ENCODE measurements at places on chromosomes 7 and 10. TPM values are rescaled to one million over a fixed set of nuclear protein-coding genes. Genes with fewer than 3 reads are reported as not detected.

GRCh38 chr10:110860576-110861241 is 11.0 kb upstream of the PDCD4 start:
- H3K27ac ChIP-seq, result no peak overlapping the region
- H3K27me3 ChIP-seq, result no peaks in the 10 kb centered on the region
- H3K36me3 ChIP-seq, result no peaks in the 10 kb centered on the region

GRCh38 chr10:77428691-77429395 is 208.8 kb downstream of the KCNMA1 start:
- DNase-seq, result peak; percentile 26
- H3K36me3 ChIP-seq, result no peaks in the 10 kb centered on the region
- no peak overlapping the region for H3K27ac ChIP-seq
- H3K27me3 ChIP-seq, result no peaks in the 10 kb centered on the region
- H3K4me3 ChIP-seq, result no peak overlapping the region

- no peaks in the 10 kb centered on the region for H3K27me3 ChIP-seq
- peaks cover 15% of the 10 kb centered on the region for H3K4me1 ChIP-seq
- no peak for DNase-seq
- H3K4me3 ChIP-seq, result no peak overlapping the region
Measured at GRCh38 chr7:129161524-129162225, 17.2 kb downstream of the TSPAN33 start.

- peaks cover 4% of the 10 kb centered on the region for H3K36me3 ChIP-seq
- peak overlapping the region; percentile 81 for H3K27ac ChIP-seq
- H3K27me3 ChIP-seq, result no peaks in the 10 kb centered on the region
- H3K4me3 ChIP-seq, result no peak overlapping the region
- peaks cover 25% of the 10 kb centered on the region for H3K4me1 ChIP-seq
- peak; percentile 58 for DNase-seq
Measured at GRCh38 chr7:55086413-55087201, 67.8 kb downstream of the EGFR start.

DNA sequence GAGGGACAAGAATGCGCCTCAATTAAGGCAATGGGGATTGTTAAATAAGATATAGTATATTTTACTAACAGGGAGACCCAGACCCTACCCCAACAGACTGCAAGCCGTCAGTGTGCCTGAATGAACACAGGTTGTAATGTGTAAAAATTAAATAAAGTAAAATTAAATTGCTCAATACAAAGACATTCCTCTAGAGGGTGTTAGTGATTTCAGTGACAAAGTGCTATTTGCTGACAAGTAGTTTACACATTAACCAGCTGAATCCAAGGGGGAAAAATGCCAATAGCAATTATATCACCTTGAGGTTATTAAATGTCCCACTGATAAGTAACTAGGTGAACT is 110.5 kb downstream of the EBF3 start:
- peak; percentile 34 for DNase-seq
- no peak overlapping the region for H3K27ac ChIP-seq
- H3K4me3 ChIP-seq, result no peak overlapping the region
- peaks cover 39% of the 10 kb centered on the region for H3K4me1 ChIP-seq

GRCh38 chr10:119806334-119807130 is 66.1 kb downstream of the MCMBP start:
- no peaks in the 10 kb centered on the region for H3K4me1 ChIP-seq
- DNase-seq, result no peak
- peaks cover 10% of the 10 kb centered on the region for H3K36me3 ChIP-seq
- no peak overlapping the region for H3K27ac ChIP-seq
- H3K4me3 ChIP-seq, result no peak overlapping the region
- H3K27me3 ChIP-seq, result no peaks in the 10 kb centered on the region

DNA sequence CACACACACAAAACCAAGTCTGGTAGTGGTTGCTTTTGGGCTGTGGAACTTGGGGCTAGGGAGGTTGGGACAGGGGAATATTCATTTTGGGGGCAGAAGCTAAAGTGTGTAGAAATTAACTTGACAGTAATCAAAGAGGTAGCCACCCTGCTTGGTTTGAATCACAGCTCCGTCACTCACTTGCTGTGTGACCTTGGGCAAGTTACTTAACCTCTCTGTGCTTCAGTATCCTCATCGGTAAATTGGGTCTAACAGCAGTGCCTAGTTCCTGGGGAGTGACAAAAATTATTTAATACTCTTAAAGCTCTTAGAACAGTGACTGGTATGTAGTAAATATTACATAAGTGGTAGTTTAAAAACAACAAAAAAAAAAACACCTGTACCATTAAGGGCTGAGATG is 489.8 kb downstream of the SDK1 start:
- peaks cover 4% of the 10 kb centered on the region for H3K4me1 ChIP-seq
- H3K27me3 ChIP-seq, result no peaks in the 10 kb centered on the region
- no peak overlapping the region for H3K27ac ChIP-seq
- no peak for DNase-seq

DNA sequence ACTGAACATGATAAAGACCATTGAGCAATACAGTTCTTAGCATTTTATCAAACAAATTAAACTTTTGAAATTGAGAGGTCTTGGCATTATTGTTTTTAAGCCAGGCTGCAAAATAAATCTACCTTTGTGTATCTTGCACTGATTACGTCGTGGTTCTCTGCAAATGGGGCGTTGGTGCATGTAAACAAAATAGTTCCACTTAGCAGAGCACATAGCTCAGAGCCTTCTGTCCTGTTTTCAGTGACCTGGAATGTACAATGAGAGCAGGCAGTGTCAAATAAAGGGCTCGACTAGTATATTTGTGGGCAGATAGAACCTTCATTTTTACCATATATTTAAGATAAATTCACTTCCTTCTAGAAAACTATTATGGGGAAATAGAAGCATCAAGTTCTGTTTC is 333.9 kb upstream of the SMIM30 start:
- H3K4me3 ChIP-seq, result no peak overlapping the region
- H3K27me3 ChIP-seq, result no peaks in the 10 kb centered on the region
- H3K36me3 ChIP-seq, result no peaks in the 10 kb centered on the region
- no peaks in the 10 kb centered on the region for H3K4me1 ChIP-seq
- no peak overlapping the region for H3K27ac ChIP-seq

DNA sequence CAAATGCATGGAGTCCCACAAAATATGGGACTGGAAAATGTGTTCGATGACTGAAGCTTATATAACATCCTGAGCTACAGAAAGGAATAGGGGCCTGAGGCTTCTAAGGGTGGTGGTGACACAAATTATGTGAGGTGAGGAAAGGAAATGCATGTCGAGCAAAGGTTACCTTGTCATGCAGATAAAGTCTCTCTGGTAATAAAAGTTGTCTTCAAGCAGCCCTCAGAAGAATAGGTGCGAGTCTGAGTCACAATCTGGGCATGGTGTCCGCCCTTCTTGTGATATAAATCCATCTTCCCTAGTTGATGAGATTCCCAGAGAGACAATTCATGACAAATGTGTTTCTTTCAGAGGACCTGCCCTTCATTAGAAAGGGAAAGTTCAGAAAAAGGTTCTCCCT is 985.2 kb upstream of the C7orf33 start:
- H3K4me3 ChIP-seq, result no peak overlapping the region
- H3K4me1 ChIP-seq, result peaks cover 3% of the 10 kb centered on the region
- H3K27me3 ChIP-seq, result no peaks in the 10 kb centered on the region
- no peak for DNase-seq
- H3K36me3 ChIP-seq, result no peaks in the 10 kb centered on the region

- H3K27me3 ChIP-seq, result no peaks in the 10 kb centered on the region
- no peak overlapping the region for H3K27ac ChIP-seq
- DNase-seq, result no peak
- H3K36me3 ChIP-seq, result no peaks in the 10 kb centered on the region
- H3K4me1 ChIP-seq, result no peaks in the 10 kb centered on the region
- no peak overlapping the region for H3K4me3 ChIP-seq
Measured at GRCh38 chr7:13139436-13139835, 452.0 kb downstream of the ARL4A start.

GRCh38 chr10:124916098-124916584 is 25.8 kb upstream of the ZRANB1 start:
- no peaks in the 10 kb centered on the region for H3K27me3 ChIP-seq
- peak overlapping the region; percentile 92 for H3K27ac ChIP-seq
- no peak for DNase-seq
- H3K4me1 ChIP-seq, result peaks cover 13% of the 10 kb centered on the region
- peak overlapping the region; percentile 75 for H3K4me3 ChIP-seq
- H3K36me3 ChIP-seq, result no peaks in the 10 kb centered on the region

DNA sequence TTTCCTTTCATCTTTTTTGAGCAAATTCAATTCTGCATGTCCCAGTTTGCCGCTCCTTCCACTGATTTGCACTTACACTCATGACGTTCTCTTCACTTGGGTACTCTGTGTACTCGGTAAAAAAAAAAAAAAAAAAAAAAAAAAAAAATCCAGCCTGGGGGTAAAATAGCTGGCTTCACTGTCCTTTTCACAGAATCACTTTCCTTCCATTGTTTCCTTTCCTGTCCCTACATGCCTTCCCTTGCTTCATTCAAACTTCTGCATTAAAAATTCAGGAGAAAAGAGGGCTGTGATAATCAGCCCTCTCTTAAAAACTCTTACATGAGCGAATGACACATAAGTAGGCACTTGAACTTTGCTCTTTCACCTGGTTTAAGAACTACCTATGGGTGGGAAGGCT is 8.7 kb downstream of the ANKRD1 start:
- DNase-seq, result no peak
- no peaks in the 10 kb centered on the region for H3K36me3 ChIP-seq
- no peaks in the 10 kb centered on the region for H3K27me3 ChIP-seq

- no peaks in the 10 kb centered on the region for H3K27me3 ChIP-seq
- peak; percentile 3 for DNase-seq
- H3K27ac ChIP-seq, result no peak overlapping the region
- no peak overlapping the region for H3K4me3 ChIP-seq
Measured at GRCh38 chr10:57983281-57983791, 284.4 kb downstream of the IPMK start.

DNA sequence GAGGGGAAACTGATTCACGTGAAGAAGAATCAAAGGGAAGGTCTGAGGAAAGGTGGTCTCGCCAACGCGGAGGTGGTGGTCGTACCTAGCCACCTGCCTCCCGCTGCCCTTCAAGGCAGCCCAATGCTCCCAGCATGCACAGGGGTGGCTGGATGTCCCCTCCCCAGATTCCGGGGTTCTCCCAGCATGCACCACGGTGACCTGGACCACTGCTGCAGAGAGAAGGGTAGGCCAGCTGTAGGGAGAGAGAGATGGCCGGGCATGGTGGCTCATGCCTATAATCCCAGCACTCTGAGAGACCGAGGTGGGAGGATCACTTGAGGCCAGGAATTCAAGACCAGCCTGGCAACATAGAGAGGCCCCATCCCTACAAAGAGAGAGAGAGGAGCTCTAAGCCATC is 32.4 kb upstream of the PPP2R2D start:
- no peaks in the 10 kb centered on the region for H3K36me3 ChIP-seq
- no peak overlapping the region for H3K27ac ChIP-seq
- H3K4me3 ChIP-seq, result no peak overlapping the region
- H3K4me1 ChIP-seq, result peaks cover 3% of the 10 kb centered on the region

DNA sequence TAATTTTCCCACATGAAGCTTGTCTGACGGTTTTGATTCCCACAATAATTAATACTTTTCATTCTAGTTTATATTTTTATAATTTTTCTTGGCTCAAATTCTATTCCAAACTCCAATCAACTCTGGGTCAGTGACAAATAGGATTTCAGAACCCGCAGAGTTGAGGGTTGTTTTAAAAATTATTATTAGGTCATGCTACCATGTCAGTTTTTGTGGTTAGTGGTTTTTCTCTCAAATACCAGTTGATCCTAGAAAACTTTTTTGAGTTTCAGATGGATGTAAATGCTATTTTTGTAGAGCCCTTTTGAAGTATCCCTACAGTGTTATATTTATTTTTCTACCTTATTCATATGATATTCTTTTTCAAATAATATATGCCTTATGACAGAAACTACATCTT is 237.4 kb downstream of the SEMA3D start:
- no peaks in the 10 kb centered on the region for H3K27me3 ChIP-seq
- no peak for DNase-seq
- no peaks in the 10 kb centered on the region for H3K36me3 ChIP-seq
- no peaks in the 10 kb centered on the region for H3K4me1 ChIP-seq
- H3K27ac ChIP-seq, result no peak overlapping the region

DNA sequence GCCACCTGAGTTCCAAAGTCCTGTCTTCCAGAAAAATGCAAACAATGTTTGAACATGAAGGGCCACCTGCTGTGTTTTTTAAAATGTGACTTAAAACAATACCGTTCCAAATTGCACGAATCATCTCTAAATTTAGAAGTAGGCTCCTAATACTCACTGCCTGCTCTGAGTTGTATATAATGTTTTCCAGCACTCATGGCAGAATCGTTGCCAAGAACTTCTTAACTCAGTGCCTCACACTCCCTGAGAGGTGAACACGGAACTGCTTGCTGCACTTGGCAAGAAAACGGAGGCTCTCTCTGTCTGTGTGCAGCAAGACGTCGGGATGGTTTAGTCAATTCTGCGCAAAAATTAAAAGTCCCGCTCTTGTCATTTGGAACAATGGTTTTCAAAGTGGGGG is 757.3 kb upstream of the AUTS2 start:
- no peak for DNase-seq
- no peak overlapping the region for H3K27ac ChIP-seq
- no peaks in the 10 kb centered on the region for H3K4me1 ChIP-seq
- no peak overlapping the region for H3K4me3 ChIP-seq
- no peaks in the 10 kb centered on the region for H3K36me3 ChIP-seq

DNA sequence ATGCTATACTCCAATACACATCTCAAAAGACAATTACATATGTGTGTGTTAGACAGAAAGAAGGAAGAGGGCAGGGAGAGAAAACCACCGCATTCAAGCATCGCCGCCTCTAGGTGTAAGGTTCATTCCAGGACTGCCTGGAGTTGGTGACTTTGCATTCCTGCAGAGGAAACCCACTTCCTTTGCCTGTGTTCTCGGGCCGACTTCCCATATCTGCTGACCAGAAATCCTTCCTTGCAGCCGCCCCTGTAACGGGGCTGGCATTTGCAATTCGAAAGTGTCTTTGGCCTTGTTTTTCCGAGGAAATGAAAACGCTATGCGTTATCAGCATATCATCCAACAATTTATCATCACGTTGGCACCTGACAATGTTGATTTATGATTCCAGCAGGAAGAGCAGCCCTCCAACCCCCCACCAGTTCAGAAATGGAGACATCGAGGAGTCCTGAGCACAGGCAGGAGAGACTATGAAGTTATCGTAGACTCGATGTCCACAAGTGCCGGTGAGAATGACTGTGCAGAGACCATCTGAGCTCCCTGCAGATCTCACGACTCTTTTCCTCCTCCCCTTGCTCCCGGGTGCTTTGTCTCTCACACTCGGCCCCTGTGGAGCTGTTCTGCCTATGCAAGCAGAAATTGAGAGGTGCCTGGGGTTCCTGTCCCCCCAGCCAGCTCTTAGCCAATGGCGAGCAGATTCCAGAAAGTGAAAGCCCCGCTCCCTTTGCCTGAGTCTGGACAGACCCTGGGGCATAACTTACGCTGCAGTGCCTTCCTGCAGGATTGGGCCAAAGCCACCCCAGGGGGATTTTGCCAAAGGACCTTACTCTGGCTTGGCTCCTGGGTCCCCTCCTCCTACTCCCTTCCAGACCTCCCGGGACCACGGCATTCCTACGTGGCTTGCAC is 68.9 kb upstream of the FOXK1 start:
- peaks cover 13% of the 10 kb centered on the region for H3K4me1 ChIP-seq
- H3K36me3 ChIP-seq, result no peaks in the 10 kb centered on the region
- H3K27ac ChIP-seq, result peak overlapping the region; percentile 33
- H3K4me3 ChIP-seq, result peak overlapping the region; percentile 2
- no peaks in the 10 kb centered on the region for H3K27me3 ChIP-seq

GRCh38 chr10:33073641-33074415 is 115.8 kb upstream of the ITGB1 start:
- H3K4me1 ChIP-seq, result no peaks in the 10 kb centered on the region
- peak; percentile 75 for DNase-seq
- H3K27ac ChIP-seq, result no peak overlapping the region
- no peaks in the 10 kb centered on the region for H3K36me3 ChIP-seq
- H3K4me3 ChIP-seq, result no peak overlapping the region

The OPN1SW gene
- 0.28 TPM for total RNA-seq

The GARIN1A gene
- 2.6 TPM for total RNA-seq

The TFPI2 gene
- total RNA-seq, result 8.9 TPM

The WNT16 gene
- 12.0 TPM for total RNA-seq

The IKZF1 gene
- 9.0 TPM for total RNA-seq

The ADRB1 gene
- total RNA-seq, result 3.2 TPM

The PDE6C gene
- total RNA-seq, result not detected

The BMPR1A gene
- total RNA-seq, result 83.9 TPM

All from spinal cord (tissue), 10 donors.